ENCODE measurements at places on chromosomes 16 and 17.

GRCh38 chr16:74748616-74749026 lies 26.0 kb downstream of the FA2H start:
- no peak for DNase-seq

GRCh38 chr16:31451681-31452351 lies 7.5 kb upstream of the ARMC5 start:
- no peak for DNase-seq

DNA sequence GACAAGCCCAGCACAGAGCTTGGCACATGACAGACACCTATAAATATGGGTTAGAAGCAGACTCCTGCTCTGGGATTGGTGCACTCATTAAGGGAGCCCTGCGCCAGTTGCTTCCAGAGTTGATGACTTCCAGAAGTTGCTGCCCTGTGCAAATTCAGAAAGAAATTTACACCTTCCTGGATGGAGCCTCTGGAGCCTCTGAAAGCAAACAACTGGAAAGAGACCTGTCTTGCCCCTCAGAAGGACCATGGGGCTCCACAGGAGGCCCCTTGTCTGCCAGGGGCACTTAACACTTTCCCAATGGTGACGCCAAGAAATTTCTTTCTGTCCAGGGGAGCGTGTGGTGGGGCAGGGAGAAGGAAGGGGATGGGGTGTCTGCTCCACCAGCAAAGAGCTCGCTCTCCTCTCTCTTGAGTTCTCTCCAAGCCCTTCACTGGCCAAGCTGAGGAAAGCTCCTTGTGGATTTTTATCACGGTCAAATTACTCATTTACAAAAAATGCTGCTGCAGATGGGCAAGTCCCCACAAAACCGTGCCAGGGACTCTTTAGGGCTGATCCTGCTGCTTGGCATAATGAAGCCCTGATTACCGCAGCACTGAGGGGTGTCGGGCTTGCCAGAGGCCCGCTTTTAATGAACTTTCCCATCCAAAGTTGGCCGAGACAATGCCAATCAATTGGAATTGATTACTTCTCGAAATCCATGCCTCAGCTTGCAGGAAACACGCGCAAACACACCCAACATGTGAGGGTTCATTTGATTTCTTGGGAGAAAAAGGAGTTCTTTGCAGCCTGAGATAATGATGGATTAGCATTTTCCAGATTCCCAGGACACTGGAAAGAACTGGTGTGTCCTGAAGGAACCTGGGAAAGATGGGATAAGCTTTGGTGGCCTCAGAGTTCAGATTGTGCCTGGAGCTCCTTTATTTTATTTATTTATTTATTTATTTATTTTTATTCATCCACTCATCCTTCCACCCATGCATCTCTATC lies 583.6 kb upstream of the CDH5 start:
- peak; percentile 74 for DNase-seq

DNA sequence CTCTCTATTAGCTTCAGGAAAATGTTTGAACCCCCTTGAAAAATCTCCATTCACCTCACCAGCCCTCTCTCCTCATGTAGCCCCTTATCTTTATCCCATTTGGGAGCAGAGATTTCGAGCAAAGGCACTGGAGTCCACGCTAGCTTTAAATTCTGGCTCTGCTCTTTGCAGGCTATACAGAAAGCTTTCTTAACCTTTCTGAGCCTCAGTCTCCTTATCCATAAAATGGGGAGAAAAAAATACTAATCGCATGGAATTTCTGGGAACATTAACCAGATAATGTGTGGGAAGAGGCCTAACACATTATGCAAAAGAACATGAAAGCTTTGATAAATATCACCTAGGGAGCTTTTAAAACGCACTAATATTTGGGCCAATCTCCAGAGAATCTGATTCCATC lies 476.3 kb upstream of the CDH5 start:
- no peak for DNase-seq

DNA sequence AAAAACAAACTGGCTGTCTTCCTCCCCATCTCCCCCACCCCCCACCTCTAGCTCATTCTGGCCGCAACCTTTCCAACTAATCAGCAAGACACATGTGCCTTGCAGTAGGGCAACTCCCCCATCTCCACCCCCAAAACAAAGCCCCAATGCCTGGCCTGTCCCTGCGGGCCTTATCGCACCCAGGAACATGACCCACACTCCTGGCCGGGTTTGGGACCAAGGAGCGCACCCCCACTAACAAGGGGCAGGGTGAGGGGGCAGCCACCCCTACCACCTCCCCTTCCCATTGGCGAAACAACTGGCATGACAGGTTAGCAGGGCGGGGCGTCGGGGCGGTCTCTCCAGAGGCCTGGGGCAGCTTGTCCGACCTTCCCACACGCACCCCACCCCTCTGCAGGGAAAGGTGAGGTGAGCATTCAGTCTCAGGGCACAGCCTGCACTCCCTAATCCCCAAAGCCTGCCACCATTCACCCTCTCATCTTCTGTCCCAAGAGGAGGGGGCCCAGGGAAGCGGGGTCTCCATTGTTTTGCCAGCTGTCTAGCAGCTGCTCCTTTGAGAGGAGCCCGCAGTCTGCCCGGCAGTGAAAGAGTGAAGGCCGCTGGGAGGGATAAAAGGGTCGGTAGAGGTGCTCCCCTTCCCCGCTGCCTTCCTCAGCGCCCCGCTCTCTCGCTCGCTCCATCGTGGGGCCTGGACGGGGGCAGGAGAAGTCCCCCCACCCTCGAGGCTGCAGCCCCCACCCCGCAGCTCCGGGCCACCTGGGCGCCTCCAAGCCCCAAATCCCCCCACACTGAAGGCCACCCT lies 765 bp downstream of the MYO18A start:
- no peak for DNase-seq

DNA sequence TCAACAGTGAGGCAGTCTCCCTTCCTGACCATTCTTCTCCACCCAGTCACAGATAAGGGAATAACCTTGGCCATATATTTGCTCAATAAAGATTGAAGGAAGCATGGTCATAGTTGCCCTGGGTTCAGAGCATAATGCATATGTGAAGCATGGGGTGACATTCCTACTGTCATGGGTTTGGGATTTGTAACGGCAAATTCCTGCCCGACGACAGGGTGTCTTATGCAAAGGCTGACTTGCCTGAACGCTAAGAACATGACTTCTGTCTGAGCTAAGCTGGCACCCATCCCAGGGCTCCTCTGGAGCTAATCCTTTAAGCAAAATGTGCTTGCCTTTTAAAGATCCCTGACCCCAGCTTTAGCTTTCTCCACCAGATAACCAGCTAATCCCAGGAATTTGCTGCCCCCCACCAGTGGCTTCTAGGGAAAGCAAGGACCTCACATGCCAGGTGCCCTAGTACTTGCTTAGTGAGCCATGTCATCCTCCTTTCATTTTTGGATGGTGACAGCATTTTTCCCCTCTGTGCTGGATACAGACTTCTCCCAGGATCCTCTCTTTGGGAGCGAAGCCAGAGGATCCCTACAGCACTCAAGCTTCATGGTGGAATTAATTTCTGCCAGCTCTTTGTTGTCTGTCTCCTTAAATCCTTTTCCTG lies 11.7 kb downstream of the SLC7A6OS start:
- DNase-seq = no peak

GRCh38 chr17:76023900-76024237 lies 3.2 kb downstream of the EVPL start:
- DNase-seq = no peak

DNA sequence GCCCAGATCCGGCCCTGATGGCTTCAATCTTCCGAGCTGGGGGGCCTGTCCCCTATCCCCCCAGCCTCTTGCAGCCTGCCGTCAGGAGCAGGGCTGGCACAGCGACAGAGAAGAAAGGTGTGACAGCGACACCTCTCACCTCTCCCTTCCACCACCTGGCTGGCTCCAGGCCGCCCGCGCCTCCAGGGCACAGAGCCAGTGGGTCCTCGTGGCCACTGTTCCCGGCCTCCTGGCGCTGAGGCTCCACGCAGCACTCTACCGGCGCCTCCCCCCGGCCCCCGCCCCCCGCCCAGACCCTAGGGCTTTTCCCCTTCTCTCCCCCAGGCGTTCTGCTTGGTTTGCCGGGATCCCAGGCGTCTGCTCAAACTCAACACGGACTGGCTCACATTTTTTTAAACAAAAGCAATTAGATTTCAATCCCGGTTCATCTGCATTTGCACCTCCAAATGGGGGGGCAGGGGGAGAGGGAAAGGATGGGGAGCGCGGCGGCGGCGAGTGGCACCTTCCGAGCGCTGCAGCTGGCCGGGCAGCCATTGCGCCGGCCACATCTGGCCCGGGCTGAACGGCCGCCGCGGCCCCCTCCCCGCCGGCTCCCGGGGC lies 12.8 kb upstream of the CBX8 start:
- no peak for DNase-seq

DNA sequence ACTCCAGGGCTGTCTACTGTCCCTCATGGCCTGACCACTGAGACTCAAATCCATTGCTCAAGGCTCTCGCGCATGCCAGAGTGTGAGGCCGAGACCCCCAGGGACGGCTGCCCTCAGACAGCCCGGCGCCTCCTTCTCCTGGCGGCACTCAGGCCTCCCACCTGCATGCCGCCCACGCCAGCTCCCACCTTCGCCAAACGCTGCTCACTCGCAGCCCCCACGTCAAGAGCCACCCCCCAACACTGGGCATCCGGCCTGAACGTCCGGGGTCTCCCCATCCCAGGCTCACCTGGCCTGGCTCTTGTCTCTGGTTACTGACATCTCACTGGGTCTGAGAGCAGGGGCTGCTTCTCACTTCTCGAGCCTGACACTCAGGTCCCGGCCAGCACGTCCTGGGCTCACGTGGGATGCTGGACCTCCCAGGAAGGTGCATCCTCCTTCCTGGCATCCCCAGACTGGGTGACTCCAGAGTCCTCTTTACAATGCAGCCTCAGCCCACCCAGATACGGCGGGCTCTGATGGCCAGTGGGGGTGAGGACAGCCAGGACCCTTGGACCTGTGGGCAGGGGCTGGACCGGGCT lies 12.2 kb upstream of the CACNA1H start:
- DNase-seq = no peak

GRCh38 chr16:3661311-3661710 lies 6.8 kb downstream of the DNASE1 start:
- DNase-seq = no peak

GRCh38 chr16:74771656-74772315 lies 2.8 kb downstream of the FA2H start:
- no peak for DNase-seq

- no peak for DNase-seq
Observed at GRCh38 chr17:610276-610675, 104.4 kb downstream of the VPS53 start.

GRCh38 chr17:14525551-14526455 lies 224.9 kb downstream of the HS3ST3B1 start:
- no peak for DNase-seq

GRCh38 chr16:81571592-81572385 lies 127.2 kb downstream of the CMIP start:
- no peak for DNase-seq

- peak; percentile 78 for DNase-seq
Observed at GRCh38 chr17:62627904-62628633, 599 bp downstream of the MRC2 start.

DNA sequence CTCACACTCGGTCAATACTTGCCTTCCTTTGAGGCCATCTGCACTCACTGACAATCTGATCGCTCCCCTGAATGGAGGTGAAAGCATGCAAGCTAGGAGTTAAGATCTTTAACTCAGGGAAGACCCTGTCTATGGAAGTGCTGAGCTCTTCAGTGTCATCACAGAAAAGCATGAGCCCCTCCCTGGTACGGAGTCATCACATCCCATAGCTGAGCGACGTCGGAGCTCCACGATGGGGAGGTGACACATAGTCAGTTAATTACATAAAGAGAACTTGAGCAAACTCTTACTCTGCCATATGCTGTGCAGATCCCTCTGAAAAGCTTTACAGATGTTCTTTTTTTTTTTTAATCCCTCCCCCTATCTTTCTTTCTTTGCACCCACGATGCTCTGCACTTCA lies 463.2 kb downstream of the WWOX start:
- no peak for DNase-seq

- no peak for DNase-seq
Observed at GRCh38 chr17:40726919-40727318, 23.4 kb upstream of the KRT24 start.

- DNase-seq = no peak
Observed at GRCh38 chr17:75147878-75148546, 6.3 kb downstream of the JPT1 start.

DNA sequence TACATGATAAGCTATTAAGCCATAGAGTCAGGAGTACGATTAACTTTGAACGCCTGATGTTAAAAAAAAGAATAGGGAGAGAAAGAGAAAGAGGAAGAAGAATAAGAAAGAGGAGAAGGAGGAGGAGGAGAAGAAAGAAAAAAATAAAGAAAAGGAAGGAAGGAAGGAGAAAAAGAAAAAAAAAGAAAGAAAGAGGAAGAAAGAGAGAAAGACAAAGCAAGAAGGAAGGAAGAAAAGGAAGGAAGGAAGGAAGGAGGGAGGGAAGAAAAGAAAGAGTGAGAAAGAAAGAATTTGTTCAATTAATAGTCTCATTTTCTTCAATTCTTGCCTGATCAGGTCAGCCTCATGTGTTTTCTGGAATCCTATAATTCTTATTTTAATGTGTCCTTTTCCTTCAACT lies 33.7 kb downstream of the HS3ST2 start:
- DNase-seq = no peak

DNA sequence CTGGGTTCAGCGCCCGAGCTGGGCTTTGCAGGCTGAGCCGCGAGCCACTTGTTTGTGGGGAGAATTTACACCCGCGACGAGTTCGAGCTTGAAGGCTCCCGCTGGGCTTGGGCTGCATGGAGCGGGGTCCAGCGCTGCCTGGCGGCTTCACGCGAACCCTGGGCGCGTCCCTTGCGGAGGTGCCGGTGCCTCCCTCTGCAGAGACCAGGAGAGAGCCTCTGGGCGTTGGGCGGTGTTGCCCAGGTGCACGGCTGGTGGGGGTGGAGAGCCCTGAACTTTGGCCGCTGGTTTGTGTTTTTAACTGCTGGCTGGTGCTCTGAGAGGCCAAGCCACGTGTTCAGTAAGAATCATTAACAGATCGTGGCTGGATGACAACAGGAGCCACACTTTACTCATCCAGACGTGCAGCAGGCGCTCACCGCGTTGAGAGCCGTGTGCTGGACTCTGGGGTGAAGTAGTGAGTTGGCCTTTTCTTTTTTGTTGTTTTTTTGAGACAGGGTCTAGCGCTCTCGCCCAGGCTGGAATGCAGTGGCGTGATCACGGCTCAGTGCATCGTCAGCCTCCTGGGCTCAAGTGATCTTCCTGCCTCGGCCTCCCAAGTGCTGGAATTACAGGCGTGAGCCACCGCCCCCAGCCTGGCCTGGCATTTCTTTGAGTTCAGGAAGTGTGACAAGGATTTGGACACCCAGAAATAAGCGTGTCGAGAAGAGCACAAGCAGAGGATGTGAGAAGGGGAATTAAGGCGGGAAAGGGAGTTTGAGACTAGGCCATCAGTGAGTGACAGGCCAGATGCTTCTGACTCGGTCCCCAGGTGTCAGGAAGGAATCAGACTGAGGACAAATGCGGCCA lies 827 bp downstream of the CDK10 start:
- DNase-seq = no peak

DNA sequence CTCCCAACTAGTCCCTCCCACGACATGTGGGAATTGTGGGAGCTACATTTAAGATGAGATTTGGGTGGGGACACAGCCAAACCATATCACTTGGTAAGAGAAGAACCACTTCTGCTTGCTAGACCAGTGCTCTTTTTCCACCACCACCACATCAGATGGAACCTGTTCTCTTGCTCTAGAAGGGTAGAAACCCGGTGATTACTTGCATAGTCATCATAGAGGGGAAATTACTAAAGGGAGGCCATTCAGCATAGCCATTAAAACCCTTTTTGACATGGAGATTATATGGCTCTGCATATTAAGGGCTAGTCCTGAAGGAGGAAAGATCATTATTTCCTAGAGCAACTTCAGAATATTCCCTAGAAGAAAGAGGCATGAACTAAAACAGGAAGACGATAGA lies 1188.0 kb downstream of the CDH11 start:
- no peak for DNase-seq

Data from fibroblast of skin of left biceps (primary cell).